Activated naive CD8-positive, alpha-beta T cell treated with anti-CD3 and anti-CD28 coated beads, Interleukin-2, amount 50 U/mL, for 16 hours (primary cell): ENCODE measurements at places on chromosomes 2 and 18.

DNA sequence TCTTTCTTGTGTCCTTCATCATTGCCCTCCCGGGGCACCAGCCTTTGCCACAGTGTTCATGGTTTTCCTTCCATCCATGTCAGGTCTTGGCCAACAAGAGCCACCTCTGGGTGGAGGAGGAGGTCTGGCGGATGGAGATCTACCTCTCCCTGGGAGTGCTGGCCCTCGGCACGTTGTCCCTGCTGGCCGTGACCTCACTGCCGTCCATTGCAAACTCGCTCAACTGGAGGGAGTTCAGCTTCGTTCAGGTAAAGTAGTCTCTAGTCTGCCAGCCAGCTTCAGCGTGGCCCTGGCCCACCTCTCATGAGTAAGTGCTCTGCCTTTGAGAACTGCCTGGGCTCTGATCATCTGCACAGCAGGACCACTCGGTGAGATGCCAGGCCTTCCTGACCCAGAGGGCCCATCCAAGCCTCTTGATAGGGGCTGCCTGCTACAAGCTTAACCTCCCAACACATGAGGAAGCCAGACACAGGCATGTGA is 31.0 kb downstream of the STEAP3 start:
- DNase-seq, result no peak

DNA sequence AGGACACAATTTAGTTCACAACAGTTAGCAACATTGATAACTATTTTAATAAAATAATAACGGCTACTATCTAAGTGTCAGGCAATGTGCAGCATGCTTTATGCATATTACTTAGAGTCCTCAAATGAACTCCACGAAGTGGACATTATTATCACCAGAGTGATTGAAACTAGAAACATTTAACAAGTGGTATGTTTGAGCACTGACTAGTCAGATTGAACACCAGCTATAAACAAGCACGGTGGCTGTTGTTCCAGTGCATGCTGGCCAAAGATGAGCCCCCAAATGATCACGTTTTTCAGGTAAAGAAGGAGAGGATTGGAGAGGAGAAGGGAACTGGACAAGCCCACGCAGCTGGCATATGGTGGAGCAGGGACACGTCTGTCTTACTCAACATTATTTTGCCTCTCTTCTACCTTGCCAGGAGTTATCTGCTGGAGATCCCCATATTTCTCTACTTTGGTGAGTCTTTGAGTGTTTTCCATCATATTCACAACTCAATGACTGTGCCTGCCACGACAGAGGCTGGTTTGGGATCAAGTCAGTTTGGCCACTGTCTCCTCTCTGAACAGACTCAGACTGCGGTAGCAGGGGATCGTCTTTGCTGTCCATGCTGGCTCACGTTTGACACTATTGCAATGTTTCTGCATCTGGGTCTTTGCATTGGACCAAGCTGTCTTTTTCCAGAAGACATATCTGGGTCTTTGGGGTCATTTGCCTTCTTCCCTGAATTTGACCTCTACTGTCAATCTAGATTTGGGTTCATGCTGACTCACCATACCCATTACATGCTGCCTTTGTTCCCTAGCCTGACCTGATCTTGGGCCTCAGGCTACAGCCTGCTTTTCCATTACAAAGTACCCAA is 66.0 kb upstream of the ACSL3 start:
- no peak for DNase-seq

- peak; percentile 32 for DNase-seq
Measured at GRCh38 chr2:218257390-218257981, 3.3 kb upstream of the GPBAR1 start.

DNA sequence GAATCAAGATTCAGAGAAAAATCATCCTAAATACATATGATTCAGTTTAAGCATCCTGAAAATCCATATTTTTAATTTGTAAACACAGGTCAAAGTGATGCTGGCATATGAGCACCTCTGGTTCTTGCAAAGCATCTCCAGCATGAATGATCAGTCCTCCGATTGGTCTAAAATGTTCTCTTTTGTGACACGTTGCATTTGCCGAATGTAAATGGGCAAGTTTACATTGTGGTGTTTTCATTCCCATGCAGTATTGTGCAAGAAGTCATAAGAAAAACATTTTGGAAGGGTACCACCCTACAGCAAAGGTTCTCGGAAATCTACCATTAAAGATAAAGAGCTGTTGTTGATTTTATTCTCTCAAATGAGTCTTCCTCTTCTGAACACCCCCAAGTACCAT is 108.0 kb upstream of the UNC80 start:
- no peak for DNase-seq

DNA sequence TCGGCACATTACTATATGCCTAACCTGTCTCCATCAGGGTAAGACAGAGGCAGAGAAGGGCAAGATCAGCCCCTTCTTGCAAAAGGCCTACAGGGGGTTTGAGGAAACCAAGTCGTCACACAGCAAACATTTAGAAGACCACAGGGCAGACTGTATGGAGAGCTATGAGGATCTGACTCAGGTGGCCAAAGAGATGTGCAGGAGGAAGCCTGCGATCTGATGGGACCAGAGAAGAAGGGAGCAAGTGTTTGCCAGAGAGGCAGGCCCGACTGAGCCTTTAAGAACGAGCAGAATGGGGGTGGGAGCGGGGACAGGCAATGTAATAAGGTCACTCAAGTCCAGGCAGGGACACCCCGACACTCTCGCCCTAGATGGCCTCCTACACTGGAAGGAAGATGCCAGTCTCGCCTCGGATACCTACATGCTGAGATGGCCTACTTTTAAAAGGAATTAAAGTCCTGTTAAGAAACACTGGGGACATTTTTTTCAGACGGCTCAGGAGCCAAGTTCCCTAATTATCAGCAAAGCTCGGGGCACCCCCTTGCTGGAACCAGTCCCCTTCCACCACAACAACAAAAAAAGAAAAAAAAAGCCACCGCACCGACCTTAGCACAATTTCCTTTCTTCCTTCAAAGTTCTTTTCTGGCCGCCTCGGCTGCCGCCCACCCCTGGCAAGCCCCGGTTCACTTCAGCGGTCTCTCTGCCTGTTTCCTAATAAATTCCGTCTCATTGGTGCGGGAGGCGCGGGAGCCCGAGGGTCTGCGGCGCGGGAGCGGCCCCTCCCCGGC is 1.5 kb downstream of the SFXN5 start:
- no peak for DNase-seq

DNA sequence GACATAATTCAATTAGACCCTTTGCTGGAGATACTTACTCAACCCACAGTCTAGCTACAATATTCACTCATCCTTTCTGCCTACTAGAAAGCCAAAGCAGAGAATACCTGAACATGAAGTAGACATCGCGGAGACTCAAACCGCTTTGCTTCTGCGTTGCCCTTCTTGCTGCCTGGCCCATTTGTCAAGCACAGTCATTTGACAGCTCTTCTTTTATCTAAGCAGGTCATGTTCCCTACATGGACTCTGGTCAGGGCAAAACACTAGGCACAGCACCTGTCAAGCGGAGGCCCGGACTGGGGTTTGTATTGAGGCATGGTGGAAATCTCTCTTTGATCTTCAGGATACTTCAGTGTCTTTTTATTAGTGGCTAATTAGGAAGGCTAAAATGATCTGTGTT is 89.7 kb downstream of the FARSB start:
- no peak for DNase-seq

DNA sequence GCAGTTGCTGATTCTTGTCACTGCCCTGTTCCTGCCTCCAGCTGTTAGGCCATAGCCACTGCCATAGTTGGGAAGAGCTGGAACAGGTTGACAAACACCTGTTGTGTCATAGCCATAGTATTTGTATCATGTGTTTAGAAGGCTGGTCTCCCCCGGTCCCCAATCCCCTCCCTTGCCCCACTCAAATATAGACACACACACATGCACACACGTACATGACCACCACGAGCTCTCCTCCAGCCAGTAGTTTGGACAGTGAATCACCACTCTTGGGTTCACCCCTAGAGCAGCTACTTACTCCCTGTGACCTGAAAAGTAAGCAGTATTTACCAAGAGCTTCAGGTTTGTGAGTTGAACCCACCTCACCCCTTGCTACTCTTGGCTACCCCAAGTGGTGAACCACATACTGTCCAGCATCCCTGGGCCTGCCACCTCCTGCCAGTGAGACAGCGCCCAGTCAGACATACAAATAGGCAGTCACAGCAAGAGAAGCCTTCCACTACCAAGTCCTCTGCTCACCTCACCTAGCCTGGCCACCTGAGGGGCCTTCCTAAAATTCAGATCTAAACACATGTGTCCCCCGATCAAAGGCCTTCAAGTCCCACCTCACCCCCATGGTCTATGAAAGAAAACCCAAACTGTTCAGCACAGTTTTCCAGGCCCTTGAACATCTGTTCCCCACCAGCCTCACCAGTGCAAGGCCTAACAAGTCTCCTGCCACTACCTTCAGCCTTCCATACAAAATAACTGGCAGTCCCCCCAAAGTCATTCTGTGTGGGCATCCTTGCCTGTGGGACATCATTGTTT is 7.1 kb downstream of the PCBP1 start:
- no peak for DNase-seq

GRCh38 chr2:100289020-100289419 is 33.3 kb downstream of the LONRF2 start:
- no peak for DNase-seq

DNA sequence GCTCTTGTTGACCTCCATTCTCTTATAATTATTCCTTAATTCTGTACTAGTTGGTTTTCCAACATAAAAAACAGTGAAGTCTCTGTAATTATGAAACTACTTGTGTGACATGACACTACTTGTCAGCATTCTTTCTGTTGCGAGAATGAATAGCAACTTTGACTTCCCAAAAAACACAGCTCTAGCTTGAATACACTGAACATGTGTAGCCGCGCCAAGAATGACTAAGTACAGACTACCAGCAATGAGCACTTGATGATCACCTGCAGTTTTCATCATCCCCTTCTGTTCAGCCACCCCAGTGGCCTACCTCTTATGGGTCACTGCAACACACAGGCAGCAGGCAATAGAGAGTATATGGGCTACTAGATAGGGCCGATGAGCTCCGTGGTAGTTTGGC is 229.3 kb downstream of the TGIF1 start:
- DNase-seq, result no peak

DNA sequence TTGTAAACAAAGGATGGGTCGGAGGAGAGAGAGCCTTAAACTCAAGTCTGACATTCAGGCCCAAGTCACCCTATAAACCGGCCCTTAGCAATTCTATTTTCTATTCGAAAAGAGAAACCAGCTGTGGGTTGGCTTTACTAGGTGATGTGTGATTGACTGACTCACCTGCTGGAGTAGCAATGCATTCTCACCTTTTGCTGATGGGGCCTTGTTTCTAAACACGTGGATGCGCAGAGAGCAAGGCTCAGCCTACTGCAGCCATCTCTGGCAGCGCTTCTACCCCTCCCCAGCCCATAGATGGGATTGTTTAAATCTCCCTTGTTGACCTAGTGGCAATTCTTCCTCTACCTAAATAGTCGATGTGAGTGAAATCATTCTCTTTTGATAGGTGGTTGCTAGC is 138.5 kb downstream of the MEIS1 start:
- DNase-seq, result no peak

DNA sequence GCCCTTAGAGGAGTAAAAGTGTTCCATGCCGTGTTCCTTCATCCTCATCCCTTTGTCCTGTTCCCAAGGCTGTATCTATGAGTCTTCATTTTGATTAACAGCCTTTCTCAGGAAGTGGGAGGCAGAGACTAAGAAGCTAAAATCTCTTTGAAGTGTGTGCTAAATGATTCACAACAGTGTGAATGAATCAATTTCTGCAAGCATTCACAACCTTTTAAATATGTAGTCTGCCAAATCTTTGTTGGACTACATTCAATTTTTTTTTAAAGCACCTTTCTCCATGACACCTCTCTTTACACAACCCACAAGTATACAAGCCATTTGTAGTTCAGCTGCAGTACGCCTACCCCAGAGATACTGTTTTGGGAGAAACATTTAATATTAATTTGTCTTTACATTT is 408.6 kb upstream of the FANCL start:
- DNase-seq, result no peak

GRCh38 chr18:27298214-27298804 is 113.2 kb upstream of the CHST9 start:
- DNase-seq, result no peak

- no peak for DNase-seq
Measured at GRCh38 chr18:49837889-49838288, 24.6 kb upstream of the ACAA2 start.

DNA sequence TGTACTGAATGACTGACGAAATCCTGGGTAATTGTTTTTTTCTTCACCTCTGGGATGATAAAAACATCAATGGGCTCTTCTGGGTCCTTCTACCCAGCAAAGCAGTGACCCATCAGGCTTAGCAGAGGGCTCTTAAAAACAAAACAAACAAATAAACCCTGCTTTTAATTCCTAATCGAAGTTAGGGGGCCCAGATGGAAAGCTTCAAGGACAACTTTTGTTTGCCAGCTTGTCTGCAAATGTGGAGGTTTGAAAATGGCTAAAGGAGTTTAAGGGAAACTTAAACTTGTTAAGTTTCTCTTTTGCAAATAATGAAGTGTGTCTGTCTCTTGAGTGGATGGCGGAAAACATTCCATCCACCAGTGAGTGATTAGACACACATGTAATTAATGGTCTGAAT is 327.2 kb downstream of the SATB2 start:
- DNase-seq, result no peak

DNA sequence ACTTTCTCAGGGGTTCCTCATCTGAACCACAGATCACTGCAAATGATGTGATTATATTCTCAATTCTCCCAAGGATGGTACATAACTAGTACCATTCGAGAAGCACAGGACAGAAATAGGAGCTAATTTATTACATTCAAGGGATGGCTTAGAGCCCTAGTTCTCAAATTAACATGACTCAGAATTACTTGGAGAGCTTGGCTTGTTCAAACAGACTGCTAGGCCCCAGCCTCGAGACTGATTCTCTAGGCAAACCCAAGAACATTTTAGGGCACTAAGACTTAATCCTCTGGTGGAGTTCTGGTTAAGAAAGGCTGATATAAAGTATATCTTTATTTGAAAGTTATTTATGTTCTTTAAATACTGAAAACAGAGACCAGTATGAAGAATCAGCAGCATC is 35.8 kb downstream of the HIBCH start:
- no peak for DNase-seq

- no peak for DNase-seq
Measured at GRCh38 chr18:59357928-59358327, 1.1 kb downstream of the LMAN1 start.

- no peak for DNase-seq
Measured at GRCh38 chr2:3131636-3132326, 245.8 kb downstream of the EIPR1 start.

DNA sequence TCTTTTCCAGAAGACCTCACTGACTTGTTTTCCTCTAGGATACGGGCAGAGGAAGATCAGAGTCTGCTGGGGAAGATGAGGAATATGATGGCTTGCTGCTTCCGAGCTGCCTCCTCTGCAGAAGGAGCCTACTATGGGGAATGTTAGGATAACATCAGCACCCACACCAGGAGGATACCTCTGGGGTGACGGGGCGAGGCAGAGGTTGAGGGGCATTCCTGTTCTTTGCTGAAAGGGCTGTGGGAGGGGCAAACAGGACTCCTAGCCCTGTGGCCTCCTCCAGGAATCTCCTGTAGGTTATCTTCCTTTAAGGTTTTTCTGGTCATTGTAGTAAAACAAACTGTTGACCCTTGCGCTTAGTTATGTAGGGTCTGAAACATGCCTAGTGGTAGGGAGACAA is 102.5 kb downstream of the CRIM1 start:
- DNase-seq, result no peak
